Anterior cingulate cortex (tissue), 58 donors: ENCODE measurements at places on chromosomes 5 and 9.
A peak's percentile ranks its signal among the peaks of the same experiment; 100 is the strongest.

DNA sequence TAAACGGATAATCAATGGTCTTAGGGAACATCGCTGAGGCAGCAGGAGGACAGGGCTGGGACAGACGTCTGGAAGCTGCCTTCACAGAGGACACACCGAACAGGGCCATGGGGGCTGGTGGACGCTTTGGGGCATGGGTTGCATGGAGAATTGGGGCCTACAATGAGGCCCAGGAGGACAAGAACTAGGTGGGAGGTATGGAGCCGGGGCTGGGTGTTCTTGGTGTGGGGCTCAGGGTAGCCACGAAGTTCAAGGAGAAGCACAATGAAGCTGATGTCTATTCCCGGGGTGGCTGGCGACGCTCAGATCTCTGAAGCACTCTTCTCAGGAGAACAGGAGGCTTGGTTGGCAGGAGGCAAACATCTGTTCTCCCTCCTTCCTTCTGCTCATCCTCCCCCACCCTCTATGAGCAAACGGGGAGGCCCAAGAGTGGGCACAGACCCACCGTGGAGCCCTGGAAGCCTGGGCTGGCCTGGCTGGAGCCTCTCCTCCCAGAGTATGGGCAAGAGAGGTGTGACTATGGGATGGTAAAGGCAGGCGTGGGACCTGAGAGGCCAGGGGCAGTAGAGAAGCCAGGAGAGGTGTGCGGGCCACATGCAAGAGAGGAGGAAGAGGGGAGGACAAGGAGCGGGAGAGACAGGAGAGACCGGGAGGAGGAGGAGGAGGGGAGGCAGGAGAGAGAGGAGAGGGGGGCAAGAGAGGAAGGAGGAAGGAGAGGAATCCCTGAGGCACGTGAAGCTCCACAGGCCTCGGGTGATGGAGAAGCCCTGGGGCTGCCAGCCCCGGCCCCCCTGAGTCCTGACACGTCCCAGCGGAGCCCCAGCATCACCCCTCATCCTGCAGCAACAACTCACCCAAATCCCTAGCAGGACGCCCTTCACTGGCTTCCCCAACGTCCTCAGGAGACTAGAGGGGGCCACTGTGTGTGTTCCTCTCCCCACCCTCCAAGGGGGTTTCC, 159.1 kb downstream of the OLFM1 start:
- DNase-seq: no peak

DNA sequence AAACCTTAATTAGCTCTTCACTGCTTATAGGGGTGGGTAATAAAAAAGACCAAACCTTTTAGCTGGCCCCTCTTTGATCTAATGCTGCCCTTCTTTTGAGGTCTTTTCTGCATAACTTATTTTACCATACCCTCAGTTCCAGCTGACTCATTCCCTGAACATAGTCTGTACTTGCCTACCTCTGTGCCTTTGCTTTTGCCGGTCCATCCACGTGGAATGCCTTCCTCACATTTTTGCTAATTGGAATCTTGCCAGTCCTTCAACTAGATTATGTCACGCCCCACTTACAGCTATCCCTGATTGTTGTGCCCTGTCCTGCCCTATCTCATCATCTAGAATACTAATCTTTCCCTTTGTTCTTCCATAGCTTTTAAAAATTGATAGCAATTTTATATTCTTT, 44.2 kb downstream of the FAF2 start:
- no peak for DNase-seq

DNA sequence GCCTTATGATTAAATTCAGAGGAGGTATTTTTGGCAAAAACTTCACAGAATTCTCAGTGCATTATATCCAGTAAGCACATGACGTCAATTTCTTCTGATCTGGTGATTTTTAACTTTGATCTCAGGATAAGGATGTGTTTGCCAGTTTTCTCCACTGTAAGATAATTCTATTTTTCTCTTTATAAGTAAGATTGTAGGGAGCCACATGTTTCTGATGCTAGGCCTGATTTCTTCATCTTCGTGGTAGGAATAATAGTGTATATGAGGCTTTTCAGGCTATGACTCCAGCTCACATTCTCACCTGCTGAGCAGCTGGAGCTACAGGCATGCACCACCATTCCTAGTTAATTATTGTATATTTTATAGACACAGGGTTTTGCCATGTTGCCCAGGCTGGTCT, 32.1 kb upstream of the LMNB1 start:
- DNase-seq: no peak

GRCh38 chr5:107603349-107603748, 67.4 kb downstream of the EFNA5 start:
- DNase-seq: no peak

GRCh38 chr5:55497712-55498111, 37.1 kb downstream of the PLPP1 start:
- DNase-seq: no peak

DNA sequence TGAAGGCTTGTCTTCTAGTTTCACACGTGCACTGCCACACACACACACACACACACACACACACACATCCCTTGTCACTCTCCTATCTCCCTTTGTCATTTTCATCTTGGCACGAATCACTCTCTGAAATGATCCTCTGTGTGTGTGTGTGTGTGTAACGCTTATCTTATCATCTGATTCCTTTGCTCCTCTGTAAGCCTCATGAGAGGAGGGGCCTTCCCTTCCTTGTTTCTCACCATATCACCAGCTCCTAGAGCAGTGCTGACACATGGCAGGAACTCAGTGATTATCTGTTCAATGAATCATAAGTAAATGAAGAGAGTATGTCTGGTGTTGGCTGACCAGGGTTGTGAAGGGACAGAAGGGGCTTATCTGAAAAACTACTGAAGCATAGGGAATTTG, 53.3 kb downstream of the PDE4D start:
- no peak for DNase-seq

DNA sequence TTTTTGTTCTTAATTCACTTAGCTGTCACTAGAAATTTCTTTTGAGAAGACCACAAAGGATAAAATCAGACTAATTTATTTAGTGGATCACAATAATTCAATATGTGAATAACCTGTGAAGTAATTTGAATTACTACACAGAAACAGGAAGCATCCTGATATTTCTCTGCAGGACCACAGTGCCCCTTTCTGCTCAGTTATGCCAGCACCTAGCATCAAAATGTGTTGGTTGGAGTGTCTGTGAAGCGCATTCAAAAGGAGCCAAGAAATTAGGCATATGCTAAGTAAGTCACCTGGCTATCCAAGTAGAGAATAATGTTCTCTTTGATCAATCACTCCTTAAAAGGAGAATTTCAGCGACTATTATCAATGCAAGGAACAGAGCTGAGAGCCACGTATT, 187.5 kb downstream of the SLC12A2 start:
- DNase-seq: no peak

DNA sequence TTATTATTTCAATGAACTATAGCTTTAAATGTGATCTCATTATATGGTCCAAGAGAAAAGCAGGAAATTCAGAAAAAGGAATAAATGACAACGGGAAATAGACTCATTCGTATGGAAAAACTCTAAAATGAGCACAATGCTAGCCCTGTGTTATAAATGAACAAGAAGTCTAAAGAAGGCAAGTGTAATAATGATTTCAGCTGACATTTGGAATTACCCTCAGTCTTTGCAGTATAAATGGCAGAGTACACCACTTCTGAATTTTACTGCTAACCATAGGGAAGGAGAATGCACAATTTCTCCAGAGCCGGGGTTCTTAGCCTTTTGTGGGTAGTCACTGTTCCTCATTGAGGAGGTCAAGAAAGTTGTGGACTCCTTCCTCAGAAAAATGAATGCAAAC, 93.1 kb downstream of the ANKRD55 start:
- no peak for DNase-seq

- DNase-seq: no peak
Measured at GRCh38 chr9:101472891-101473290, 37.3 kb upstream of the ALDOB start.

GRCh38 chr5:83927140-83927733, 206.6 kb upstream of the HAPLN1 start:
- peak; percentile 3 for DNase-seq

- no peak for DNase-seq
Measured at GRCh38 chr9:32331240-32331639, 53.2 kb upstream of the ACO1 start.

GRCh38 chr9:76575761-76576160, 116.8 kb downstream of the GCNT1 start:
- DNase-seq: no peak

- DNase-seq: no peak
Measured at GRCh38 chr5:79529110-79529509, 15.2 kb upstream of the HOMER1 start.

GRCh38 chr5:17217493-17218352, at the start of gene BASP1:
Gene BASP1, plus strand, starts transcription at chr5:17217631. Its CDS starts 57,586 bp downstream, at chr5:17275217.
- peak; percentile 71 for DNase-seq

DNA sequence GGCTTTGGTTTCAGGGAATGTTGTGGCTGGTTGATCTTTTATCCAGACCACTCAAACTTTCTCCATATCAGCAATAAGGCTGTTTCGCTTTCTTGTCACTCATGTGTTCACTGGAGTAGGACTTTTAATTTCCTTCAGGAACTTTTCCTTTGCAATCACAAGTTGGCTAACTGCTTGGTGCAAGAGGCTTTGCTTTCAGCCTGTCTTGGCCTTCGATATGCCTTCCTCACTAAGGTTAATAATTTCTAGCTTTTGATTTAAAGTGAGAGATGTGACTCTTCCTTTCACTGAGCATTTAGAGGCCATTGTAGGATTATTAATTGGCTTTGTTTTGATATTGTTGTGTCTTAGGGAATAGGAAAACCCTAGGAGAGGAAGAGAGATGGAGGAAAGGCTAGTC, 7.0 kb upstream of the HRCT1 start:
- DNase-seq: no peak

DNA sequence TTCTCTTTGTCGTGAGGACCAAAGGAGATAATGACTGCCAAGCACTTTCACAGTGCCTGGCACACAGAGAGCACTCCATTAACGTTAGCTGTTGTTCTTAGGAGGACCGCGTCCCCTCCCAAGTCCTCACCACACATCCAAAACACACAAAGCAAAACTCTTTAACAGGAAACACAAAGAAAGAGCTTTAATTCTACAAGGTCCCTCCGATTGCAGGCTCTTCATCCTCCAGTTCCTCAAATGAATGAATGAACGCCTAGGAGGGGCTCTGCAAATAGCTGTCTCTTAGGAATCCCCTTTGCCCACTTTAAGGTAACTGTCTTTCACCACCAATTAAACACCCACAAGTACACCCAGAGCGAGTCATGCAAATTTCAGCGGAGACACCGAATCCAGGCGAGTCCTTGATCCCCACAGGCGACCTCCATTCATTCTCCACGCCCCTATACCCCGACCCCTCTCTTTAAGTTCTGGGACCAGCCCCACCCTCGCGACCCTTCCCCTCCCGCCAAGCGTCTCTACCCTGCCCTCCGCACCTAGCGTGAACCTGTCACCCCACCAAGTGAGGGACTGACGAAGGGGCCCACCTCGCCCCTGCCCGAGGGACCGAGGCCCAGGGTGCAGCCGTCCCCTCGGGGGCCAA, 644 bp downstream of the TSC1 start:
- no peak for DNase-seq

GRCh38 chr5:136927571-136927970, 562.2 kb upstream of the TRPC7 start:
- no peak for DNase-seq
